Right renal pelvis (tissue), 4 donors: ENCODE measurements at places on chromosomes 7 and 10.

- DNase-seq = no peak
Measured at GRCh38 chr7:3432911-3433310, 131.9 kb downstream of the SDK1 start.

DNA sequence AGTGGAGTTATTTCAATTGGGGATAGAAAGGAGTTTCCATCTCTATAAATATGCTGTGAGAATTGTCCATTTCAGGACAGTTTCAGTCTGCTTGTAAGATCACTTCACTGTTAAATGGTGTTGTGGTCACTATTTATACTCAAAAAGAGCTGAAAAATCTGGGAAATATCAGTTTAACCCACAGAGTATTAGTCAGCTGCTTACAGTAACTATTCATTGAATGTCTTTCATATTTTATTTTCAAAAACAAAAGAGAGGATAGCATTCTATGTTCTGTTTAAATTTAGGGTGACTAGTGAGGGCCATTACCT is 85.4 kb upstream of the PLXDC2 start:
- no peak for DNase-seq

DNA sequence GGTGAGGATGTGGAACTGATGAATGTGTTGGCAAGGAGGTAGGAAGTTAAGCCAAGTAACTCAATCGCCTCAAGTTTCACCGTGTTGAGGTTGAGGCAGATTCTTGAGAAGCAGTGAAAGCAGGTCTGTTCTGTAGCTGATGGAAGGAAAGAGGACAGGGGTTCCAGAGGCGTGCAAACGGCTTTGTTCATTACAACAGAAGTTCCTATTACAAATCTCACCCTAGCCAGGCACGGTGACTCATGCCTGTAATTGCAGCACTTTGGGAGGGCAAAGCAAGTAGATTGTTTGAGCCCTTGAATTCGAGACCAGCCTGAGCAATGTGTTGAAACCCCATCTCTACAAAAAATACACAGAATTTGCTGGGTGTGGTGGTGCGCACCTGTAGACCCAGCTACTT is 36.9 kb upstream of the PTF1A start:
- no peak for DNase-seq

DNA sequence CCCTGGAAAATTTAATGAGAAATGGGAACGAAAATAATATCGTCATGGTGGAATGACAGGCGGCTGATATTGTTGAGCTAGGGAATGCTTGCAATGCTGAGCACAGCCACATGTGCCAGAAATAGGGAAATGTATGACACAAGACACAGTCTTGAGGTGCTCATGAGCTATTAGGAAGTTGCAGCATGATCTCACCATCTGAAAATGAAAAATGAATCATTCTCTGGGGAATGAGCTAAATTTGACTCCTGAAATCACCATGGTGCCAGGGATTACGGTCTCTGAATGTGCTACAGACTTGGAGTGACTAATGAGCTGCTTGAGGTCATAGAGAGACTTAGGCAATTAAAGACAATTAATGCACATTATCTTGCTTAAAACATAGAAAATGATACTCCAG is 845.0 kb downstream of the CNTNAP2 start:
- DNase-seq = no peak

DNA sequence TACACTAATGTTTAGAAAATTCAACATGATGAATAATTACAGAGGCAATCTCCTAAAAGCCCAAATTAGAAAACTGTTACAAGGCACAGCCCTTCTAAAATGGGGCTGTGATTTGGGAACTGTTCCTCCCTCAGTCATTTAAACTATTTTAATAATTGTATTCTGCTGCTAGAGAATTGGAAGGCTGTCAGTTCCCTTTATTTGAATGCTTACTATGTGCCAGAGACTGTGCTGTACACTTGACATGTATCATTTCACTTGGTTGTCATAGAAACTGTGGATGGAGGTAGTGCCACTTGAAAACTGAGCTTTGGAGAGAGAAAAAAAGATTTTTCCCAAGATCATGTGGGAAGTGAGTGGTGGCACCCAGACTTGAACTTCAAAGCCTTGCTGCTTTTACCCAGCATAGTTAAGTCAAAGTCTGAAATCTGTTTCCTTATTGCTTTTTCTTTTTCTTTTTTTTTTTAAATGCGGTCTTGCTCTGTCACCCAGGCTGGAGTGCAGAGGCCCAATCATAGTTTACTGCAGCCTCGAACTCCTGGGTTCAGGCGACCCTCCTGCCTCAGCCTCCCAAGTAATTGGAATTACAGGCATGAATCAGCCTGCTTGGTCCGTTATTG is 23.6 kb downstream of the UBE2D1 start:
- DNase-seq = no peak

- no peak for DNase-seq
Measured at GRCh38 chr10:24617771-24618396, 105.8 kb downstream of the ARHGAP21 start.

- DNase-seq = no peak
Measured at GRCh38 chr7:12951397-12951801, 264.0 kb downstream of the ARL4A start.

GRCh38 chr10:111885919-111886318 is 297.6 kb downstream of the GPAM start:
- DNase-seq = no peak

DNA sequence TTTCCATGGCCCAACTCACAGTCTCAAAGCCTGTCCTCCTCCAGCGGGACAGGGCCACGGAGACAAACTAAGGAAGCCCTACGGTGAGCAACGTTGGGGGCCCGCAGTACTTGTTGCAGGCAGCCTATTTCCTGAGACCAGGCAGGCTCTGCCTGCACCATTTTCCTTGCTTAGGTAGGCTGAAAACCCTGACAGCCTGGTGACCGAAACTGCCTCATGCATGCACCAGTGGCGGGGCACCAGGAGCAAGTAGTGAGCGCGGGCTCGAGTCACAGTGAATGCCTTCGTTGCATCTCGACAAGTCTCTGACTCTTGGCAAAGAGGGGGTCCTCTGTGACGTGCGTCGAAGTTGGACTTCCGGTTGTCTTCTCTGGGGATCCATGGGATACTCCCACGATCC is 23.3 kb upstream of the ZNF273 start:
- no peak for DNase-seq

- no peak for DNase-seq
Measured at GRCh38 chr7:128236924-128237586, 4.0 kb upstream of the LEP start.

- peak; percentile 5 for DNase-seq
Measured at GRCh38 chr10:50937230-50937907, 51.9 kb upstream of the A1CF start.

GRCh38 chr7:92250603-92251002 is 4.8 kb downstream of the ANKIB1 start:
- DNase-seq = no peak
